ENCODE measurements at places on chromosomes 16 and 17.

- DNase-seq: no peak
These were observed 3.8 kb downstream of the SLC46A1 start for GRCh38 chr17:28402224-28402630.

- no peak for DNase-seq
These were observed 21.5 kb downstream of the IFT140 start for GRCh38 chr16:1590366-1590765.

DNA sequence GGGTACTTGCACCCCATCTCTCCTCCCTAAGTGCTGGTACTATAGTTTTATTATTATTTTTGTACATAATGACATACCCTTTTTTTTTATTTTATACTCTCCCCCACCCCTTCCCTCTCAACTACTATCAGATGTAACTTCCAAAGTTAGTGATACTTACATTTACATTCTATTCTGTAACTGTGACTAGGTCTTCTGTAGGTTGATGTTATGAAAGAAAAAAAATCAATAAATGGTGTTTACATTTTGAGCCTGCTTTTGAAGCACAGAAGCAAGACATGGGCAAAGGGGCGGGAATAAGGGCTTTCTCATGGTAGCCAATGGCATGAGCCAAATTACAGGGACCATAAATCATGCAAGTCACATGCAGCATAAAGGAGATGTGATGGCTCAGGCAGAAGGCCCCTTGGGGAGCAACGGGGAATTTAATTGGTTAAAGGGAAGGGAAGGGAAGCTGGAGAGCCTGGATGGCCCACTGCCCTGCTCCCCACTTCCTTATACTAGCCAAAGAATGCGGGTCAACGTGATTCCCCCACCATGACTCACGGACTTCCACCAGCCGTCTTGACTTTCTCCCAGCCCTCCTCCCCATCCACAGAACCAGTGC, 2.4 kb upstream of the ACSF2 start:
- DNase-seq: peak; percentile 43

DNA sequence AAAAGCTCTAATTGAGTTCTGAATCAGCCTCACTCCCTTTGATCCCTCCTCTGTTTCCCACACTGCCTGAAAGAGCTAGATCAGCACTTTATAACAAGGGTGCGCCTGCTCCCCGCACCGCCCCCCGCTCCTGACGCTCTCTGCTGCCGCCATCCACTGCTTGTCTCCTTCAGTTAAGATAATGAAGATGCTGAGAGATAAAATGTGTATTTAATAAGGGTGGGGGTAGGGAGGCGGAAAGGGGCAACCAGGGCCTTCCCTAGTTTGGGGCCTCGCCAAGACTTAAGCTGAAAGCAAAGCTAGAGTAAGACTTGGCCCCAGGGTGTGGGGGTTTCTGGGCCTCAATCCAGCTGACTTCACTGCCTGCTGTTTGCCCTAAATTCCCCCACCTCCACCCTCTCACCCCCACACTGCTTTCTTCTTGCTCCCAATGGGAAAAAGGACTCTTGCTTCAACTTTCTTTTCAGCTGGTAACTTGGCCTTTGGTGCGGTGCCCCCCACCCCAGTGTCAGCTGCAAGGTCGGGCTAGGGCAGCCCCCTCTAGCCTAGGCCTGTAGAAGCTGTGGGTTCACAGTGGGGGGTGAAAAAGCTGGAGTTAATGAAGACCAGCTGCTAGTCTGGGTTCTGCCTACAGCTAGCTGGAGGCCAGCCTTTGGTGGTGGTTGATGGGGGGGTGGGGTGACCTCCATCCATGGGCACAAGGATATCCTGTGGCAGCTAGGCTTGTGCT, 1.8 kb upstream of the RARA start:
- no peak for DNase-seq

DNA sequence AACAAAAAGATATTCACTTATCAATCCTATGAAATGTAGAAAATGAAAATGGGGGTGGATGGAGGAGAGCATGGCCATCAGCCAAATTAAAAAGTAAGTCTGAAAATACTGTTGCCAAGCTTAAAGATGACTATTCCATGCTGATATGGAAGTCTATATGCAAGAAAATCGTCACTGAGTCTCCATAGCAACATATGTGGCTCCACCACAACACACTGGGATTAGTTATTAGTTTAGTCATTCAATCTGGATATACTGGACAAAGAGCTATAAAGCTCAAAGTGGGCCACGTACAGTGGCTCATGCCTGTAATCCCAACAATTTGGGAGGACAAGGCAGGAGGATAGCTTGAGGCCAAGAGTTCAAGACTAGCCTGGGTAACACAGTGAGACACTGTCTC, 24.7 kb upstream of the PSMD7 start:
- no peak for DNase-seq

- DNase-seq: no peak
These were observed 22.2 kb upstream of the RIPOR1 start for GRCh38 chr16:67506468-67506867.

- no peak for DNase-seq
These were observed 8.4 kb downstream of the LRRC3C start for GRCh38 chr17:39935909-39936308.

DNA sequence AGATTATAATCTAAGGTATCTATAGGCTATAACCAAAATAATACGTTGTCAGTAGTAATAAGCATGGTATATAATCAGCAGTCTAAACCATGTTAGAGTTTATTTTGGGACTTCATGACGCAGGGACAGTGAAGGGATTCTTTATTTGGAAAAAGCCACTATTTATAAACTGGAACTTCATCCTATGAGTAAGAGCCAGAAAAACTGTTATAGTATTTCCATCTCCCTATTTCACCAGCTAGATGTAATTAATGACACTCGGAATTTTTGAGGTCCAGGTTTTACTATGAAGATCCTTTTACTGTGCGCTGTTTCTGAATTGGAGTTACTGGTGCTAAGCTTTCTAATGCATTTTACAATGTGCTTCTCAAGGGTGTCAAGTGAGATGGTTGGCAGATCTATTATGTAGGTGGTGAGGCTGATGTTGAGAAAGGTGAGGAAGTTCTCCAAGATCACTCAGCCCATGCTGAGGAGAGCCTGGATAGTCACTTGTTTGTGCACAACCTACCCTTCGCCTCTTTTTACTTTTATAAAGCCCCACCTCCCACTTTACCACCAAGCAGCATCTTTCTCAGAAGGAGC, 149.3 kb downstream of the MSI2 start:
- DNase-seq: no peak

- no peak for DNase-seq
These were observed 15.8 kb downstream of the CACNG5 start for GRCh38 chr17:66850692-66851091.

GRCh38 chr17:39606434-39607056, 1.2 kb downstream of the NEUROD2 start:
- peak; percentile 27 for DNase-seq

- no peak for DNase-seq
These were observed 9.4 kb upstream of the HP start for GRCh38 chr16:72044825-72045359.

GRCh38 chr17:77728474-77728795, 230.1 kb upstream of the TNRC6C start:
- DNase-seq: no peak

DNA sequence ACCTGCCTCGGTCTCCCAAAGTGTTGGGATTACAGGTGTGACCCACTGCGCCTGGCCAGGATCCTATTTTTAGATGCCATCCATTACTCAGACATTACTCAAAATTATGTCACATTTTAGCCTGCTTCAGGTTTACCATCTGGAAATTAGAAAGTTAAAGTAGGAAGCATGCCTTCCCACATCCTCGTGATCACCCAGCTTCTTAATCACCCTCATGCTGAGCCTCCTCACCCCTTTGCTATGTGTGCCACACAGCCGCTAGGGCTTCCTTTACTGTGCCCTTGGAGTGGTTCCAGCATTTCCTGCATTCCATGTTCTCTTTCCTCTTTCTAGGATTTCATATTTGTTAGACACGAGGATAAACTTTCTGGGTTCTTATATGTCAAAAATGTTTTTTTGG, 9.3 kb downstream of the ADORA2B start:
- no peak for DNase-seq

- no peak for DNase-seq
These were observed 3.3 kb downstream of the RPL13 start for GRCh38 chr16:89563639-89564392.

DNA sequence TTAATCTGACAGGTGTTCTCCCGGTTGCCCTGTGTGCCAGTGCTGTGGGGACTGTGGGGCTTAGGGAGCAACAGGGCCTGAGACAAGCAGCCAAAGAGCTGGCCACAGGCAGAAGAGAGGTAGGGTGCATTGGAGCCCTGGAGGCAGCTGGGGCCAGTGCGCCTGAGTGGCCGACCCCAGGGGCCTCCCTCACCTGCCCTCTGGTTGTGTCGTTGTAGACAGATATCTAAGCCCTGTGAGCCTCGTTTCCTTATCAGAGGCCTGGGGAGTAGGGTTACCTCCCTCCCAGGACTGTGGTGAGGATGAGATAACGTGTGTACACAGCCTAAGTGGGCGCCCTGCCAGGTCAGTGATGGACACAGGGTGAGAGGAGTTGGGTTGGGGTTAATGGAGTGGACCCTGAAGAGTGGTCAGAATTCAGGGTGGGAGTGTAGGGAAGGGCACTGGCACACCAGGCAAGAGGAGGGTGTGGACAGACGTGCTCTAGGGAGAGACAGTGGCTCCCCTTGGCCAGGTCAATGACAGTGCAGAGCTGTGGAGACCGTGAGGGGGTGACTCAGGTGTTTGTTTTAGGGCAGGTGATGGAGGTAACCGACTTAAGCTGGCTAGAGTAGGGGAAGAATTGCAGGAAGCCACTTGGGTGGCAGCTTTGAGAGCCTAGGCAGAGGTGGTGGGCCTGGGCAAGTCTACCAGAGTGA, 3.4 kb downstream of the NARF start:
- no peak for DNase-seq

DNA sequence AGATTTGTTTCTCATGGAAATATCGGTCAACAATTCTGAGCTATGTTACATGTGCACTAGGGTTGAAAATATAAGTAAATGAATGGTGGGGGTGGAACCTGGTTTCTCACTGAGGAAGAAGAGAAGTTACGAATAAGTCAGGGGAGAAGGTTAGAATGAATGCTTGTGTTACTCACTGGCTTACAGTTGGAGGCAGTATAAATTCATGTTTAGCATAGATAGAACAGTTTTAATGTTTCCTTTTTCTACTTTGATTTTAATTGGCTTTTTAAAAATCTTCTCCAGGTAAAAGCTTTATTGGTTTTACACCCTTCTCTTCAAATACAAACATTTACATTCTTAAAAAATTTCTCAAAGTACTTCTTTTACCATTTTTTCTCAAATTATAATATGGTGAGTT, 1113.7 kb downstream of the CDH11 start:
- DNase-seq: no peak

- DNase-seq: no peak
These were observed 21.4 kb downstream of the DEXI start for GRCh38 chr16:10920726-10921427.

DNA sequence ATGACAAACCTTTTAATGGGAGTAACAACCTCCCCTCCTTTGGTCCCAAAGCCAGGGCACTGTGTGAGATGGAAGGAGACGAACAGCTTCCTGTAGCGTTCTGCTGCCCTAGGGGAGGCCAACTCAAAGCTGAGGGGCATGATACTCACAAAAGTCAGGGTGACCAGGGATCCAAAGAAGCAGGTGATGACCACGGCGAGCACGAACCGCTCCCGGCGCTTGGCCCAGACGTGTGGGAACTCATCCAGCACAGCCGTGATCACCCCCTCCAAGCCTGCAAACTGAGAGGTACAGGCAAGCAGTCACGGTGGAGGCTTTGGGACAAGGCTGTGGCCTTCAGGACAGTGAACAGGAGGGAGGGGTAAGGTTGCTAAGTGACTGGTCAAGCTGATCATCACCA, 25.1 kb downstream of the SLC6A4 start:
- DNase-seq: no peak

- DNase-seq: no peak
These were observed 38.5 kb upstream of the MYOCD start for GRCh38 chr17:12627177-12627629.

- DNase-seq: no peak
These were observed 1.1 kb upstream of the USP32 start for GRCh38 chr17:60392845-60393702.

GRCh38 chr16:66382966-66383299, 16.4 kb downstream of the CDH5 start:
- DNase-seq: no peak

DNA sequence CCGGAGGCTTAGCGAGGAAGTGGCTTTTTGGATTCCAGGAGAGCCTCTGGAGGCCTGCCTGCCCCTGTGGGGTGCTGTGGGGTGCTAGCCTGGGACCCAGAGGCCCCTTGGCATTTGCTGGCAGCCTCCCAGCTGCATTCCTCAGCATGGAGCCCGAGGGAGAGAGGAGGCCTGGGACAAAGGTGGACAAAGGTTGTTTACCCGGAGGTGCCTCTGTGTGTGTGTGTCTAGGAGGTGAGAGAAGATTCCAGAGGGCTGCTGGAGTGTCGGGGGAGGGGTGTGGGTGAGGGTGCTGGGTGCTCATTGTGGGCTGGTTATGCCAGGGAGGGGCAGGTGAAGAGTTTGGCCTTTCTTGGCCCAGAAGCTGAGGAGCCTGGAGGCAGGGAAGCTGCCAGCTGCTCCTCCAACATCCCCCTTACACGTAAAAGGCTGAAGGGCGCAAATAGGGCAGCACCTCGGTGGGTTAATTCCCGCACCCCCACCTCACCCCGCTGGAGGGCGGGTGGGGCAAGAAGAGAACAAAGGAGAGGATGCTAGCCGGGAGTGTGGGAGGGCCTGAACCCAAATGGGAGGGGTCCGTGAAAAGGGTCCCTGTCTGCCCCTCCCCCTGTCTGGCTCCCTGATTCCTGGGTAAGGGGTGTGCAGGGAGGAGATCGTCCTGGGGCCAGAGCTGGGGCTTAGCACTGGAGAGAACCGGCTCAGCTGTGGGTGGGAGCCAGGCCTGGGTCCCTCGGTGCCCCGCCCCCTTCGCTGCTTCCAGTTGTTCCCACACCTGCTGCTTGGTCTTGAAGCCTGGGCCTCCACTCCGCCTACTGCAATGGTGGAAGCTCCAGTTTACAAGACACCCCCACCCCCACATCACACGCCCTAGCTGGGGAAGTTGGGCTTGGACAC, 9.9 kb downstream of the HEXIM2 start:
- DNase-seq: no peak

DNA sequence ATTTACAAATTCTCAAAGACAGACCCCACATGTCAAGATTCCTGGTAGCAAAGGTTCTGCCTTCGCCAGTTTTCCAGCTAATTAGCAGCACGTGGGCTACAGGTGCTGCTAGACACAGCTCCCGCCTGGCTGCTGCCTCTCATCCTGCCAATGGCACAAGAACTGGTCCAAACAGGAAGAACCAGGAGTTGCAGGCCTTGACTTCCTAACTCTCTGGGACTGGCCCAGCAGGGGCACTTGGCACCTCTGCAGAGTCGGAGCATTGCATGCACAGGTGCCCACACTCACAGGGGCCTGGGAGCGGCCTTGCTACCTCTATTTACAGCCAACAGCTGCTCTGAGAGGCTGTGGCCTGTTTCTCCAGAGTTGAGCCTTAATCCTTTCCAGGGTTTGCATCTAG, 39.6 kb downstream of the TK2 start:
- DNase-seq: no peak

DNA sequence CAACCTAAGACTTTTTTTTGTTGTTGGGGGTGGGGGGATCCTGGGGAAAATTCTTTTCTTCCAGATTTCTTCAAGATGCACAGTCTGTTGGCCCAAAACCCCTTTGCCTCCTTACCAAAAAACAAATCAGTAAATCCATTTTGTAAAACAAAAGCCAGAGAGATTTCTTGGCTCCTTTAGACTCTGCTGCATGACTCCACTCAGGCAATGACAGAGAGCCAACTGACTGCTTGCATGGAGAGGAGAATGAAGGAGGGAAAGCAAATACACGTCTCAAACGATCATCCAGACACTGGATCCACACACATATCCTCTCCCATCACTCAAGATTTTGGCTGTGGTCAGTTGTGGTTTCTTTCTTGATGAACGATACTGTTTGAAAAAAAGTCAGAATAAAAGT, 13.8 kb downstream of the COPRS start:
- no peak for DNase-seq

Data from Right ventricle myocardium superior (tissue), 1 donor.